ENCODE measurements at places on chromosomes 4 and X.

GRCh38 chr4:150173432-150173861 is 95.2 kb downstream of the DCLK2 start:
- no peak for DNase-seq

DNA sequence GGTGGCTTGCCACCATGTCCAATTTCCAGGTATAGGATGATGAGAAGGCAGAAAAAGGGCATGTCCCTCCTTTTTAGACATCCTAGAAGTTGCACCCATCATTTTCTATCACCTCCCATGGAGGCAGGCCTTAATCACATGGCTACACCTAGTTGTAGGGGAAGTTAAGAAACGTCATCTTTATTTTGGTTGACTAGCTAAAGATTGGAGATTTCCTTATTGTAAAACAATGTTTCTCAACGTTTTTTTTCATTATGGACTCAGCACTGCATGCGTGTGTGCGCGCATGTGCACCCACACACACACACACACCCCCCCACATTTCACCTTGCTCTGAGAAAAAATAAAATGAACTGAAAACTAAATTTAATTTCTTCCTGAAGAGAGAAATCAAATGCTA is 2.0 kb upstream of the CXCL9 start:
- DNase-seq, result no peak

DNA sequence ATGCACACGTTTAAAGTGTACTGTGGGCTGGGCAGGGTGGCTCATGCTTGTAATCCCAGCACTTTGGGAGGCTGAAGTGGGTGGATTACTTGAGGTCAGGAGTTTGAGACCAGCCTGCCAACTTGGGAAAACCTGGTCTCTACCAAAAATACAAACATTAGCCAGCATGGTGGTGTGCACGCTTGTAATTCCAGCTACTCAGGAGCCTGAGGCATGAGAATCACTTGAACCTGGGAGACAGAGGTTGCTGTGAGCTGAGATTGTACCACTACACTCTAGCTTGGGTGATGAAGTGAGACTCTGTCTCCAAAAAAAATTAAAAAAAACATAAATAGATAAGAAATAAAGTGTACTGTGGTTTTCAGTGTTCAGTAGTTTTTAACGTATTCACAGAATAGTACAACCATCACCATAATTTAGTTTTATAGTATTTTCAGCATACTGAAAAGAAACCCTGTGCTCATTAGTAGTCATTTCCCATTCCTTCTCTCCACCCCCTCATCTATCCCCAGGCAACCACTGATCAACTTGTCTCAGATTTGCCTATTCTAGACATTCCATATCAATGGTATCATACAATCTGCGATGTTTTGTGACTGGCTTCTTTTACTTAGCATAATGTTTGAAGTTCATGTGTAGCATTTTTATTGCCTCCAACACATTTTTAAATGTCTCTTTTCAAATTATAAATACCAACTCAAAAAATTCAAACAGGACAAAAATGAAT is 19.1 kb downstream of the SLAIN2 start:
- DNase-seq, result no peak

GRCh38 chr4:101885574-101885973 is 95.0 kb downstream of the BANK1 start:
- DNase-seq, result no peak
